NCI-H1092 (cell line): ENCODE measurements at places on chromosomes 5 and 9.

GRCh38 chr9:118961857-118962256 is 407.4 kb downstream of the BRINP1 start:
- DNase-seq: no peak

DNA sequence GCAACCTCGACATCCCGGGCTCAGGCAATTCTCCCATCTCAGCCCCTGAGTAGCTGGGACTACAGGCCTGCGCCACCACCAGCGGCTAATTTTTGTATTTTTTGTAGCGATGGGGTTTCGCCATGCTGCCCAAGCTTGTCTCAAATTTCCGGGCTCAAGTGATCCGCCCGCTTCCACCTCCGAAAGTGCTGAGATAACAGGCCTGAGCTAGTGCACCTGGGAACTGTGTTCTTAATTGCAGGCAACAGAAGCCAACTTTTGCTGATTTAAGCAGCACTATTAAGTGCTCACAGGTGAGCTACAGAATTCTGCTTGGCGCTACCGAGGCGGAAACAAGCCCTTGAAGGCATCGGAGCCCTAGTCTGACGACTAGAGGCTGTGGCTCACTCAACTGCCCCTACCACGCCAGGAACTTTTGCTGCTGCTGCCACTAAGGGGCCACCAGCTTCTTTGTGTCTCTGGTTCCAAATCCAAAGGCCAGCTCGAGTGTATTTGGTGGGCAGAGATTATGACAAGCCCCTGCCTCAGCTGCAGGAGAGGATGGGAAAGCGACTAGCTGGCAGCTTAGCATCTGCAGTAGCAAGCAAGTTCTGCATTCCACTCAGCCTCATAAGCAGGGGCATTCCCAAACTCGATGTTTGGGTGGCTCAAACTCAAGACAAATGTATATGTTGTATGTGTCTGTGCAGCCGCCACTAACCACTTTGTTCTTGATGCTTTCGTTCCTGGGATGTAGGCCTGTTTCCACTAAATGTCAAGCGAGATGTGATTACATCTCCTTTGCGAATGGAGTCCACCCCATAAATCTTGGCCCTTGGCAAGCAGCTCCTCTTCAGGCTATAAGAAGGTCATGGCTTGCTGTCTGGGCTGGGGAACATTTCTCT is 10.6 kb upstream of the HMCN2 start:
- DNase-seq: no peak

- DNase-seq: peak; percentile 37
Measured at GRCh38 chr5:74296685-74297408, 343.7 kb downstream of the ENC1 start.

DNA sequence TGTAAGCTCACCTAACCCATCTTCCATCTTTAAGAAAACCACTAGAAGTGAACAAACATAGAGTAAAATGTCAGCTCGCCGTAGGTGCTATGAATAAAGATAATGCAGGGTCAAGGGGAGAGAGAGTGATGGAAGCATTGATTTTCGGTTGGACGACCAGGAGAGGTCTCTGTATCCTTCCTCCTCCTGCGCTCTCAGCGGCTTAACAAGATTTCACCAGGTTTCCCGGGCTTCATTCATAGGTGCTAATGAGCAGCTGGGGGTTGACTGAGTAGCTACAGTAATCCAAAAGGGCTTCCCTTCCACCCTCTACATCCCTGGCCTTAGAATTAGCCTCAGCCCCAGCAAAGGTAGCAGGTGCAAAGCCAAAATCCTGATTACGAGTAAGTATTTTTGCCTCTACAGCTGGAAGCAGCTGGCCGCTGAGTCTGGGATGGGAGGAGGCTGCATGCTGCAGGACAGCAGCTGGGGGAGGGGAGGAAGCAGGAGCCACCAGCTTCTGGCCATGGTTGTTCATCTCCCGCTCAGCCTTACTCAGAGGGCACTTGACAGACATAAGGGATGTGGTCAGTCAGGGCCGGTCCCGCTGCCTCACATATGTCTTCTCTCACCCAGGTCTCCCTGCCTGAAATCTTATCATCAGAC is 112.0 kb upstream of the IL12B start:
- DNase-seq: no peak

DNA sequence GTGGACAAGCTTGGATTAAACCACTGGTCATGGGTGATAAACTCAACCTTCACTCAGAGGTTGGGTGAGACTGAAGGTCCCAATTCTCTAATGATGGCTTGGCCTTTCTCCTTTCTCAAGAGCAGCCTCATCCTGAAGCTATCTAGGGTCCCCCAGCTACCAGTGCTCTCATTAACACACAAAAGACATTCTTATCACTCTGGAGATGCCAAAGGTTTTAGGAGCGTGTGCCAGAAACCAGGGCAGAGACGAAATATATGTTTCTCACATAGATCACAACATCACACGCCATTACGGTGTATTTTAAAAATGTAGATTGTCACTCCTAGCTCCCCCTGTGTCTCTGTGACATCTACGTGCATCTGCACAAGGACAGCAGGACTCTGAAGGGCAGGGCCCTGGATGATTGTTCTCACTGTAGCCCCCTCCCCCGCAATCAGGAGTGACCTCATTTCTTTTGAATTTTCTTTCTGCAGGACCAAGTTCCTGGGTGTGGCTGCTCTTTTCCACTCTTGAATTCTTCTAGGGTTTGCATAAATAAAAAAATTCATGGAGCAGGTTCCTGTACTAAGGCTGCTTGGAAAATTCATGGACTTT is 311.3 kb downstream of the GADD45G start:
- no peak for DNase-seq

DNA sequence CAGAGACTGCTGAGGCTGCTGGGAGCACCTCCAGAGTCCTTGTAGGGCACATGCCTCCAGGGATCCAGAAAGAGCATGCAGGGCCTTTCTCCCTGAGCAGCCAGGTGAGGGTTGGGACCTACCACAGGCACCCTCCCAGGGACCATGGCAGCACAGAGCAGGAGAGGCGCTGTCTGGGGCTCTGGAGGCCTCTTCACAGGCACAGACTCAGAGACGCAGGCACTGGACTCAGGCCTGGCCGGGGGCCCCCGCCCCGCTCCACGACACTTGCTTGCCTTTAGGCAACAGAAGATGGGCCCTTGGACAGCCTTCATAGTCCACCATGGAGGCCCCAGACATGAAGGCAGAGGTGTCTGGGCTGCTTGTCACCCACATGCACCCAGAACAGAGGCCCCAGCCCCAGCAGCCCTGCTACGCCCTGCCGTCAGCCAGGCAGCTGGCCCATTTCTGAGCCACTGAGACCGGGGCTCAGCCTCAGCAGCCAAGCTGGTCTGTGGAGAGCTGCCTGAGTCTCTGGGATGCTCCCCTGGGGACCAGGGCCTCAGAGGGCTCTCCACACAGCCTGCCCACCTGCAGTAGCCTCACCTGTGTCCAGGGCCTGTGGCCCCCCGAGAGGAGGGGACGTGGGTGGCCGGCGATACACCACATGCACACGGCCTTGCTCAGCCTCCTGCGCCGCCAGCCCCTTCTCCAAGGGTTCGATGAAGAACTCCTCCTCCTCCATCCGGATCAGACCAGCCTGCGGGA is 72.8 kb downstream of the ADAMTS2 start:
- DNase-seq: no peak

DNA sequence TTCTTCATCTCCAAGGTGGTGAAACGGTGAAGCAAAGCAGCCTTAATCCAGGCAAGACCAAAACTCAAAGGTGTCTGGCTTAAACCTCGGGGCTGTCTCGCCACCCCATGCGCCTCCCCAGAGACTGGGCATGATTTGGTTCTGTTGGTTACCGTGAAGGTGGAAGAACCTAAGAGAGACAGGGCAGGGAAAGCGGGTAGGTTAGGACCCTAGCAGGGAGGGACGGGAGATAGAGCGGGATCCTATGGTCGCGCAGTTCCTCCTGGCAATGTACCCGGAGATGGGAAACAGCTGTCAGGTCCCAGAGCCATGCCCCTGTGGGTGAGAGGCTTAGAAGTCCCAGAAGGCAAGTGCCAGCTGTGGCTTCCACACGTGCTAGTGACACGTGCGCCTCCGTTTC is 418.3 kb upstream of the IRX1 start:
- no peak for DNase-seq

DNA sequence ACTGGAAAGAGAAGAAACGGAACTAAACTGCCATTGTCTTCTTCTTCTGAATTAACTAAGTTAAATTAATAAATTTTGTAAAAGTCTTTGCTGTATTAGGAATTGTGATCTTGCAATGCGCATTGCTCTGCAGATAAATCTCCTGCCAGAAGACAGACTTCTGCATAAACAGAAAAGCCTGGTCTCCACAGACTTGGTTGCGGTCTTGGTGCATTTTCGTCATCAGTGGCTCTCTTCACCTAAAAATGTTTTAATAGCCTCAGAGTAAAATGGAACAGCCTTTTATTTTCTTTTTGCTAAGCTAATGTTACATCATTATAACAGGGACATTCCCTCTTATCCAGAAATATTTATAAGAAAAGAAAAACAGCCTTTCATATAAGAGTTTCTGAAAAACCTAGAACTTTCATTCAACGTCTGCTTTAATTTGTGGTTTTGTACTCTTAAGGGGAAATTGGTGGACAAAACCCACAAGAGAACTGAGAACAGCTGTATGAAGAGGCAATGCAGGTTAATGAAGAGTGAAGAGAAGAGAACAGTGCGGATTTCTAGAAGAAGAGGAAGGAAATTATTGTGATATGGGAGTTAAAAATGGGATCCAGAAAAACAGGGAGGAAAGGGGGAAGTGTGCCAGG is 10.1 kb downstream of the IFNA5 start:
- no peak for DNase-seq

DNA sequence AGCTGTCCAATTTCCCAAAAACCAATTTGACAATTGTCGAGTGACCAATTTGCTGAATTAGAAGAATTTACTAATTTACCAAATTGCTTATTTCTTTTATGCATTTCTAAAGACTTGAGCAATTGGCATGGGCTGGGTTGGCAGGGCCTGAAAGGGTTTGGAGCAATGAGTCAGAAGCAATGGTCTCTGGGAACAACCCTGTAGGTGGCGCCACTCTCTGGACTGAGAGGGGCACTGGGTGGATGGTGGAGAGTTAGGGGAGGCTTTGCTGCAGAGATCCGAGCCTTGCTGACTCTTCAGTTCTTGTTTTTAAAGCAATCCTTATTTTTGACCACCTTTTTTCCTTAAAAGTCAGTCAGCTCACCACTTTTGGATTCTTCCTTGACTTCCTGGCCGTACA is 71.5 kb upstream of the RPS23 start:
- no peak for DNase-seq

DNA sequence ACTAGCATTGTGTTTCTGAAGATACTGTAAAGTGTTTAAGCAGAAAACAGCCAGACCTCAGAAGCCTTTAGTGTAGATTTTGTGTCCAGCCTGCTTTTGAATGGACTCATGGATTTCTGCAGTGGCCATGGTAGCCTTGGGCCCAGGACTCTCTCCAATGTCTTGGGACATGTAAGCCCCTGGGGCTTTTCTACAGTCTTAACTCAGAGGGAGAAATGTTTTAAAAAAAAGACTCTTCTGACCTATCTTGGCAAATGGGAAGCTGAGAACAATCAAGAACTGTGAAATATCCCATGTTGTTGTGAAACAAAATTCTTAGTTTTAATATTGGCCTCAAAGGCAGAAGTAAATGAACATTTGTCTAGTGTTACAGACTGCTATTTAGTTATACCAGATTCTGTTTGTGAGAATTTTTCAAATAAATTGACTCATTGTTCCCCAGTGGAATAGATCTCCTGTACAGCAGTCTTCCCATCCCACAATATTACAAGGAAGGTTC is 112.5 kb upstream of the DMAC1 start:
- DNase-seq: no peak

DNA sequence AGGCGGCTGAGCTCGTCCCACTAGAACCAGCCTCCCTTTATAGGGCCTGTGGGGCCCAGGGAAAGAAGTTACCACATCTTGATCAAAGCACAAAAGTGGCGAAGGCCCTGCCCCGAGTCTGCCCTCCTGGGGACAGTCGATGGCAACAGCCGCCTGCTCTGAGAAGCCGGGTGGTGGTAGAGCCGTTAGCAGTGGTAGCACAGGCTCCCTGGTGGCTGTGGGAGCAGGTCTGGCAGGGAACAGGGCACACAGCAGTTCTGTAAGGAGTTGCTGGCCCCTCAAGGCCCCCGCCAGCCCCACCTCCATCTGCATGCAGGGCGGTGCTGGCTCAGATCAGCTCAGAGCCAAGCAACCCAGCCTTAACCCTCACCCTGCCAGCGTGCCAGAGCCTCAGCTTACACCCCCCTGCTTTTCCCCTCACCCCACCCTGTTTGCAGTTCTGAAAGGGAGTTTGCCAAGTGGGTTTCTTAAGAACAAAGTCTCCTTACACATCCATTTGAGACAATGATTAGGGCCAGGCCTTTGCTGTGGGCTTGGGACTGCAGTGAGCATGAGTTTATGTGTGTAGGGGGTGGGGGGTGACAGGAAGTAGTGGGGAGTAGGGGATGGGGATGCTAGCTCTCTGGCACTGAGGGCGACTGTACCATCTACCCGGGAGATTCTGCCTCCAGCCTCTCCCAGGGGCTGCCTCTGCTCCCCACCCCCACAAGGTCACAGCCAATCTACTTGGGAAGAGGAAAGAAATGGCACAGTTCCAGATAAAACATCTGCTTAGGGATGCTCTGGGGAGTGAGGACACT is 11.8 kb downstream of the ACSL6 start:
- no peak for DNase-seq

DNA sequence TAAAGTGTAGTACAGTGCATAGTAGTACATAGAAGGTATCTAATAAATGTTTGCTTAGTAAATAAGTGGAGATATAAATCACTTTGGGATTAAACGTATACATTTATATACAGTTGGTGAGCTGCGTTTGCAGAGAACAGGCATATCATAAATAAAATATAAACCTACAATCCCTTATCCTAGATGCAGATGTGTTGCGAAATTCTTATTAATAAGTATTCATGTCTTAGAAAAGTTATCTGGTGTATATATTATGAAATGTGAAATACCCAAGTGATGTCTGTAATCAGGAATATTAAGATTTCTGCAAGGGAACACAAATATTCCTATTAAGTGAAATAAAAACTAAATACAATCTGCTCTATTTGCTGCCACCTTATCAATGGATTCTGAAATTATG is 8.8 kb downstream of the CCNH start:
- no peak for DNase-seq

GRCh38 chr5:175124251-175124813 is 319.6 kb downstream of the DRD1 start:
- DNase-seq: no peak

DNA sequence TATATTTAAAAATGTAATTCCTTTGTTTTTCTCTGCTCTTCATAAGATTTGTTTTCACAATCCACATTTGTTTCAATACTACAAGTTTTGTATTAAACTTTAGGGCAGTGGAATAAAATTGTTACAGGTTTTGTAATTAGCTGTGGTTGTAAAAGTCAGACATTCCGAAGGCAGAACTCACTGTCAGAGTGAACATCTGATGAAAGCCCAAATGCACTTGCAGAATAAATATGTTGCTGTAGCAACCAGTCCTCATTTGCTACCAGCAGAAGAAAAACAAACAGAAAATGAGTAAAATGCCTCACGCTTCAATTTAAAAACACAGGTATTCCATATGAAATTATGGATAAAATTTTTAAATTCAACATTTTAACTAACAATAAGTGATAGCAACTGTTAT is 740.1 kb upstream of the FAM174A start:
- DNase-seq: no peak

GRCh38 chr9:93132287-93132927 is 1.6 kb downstream of the NINJ1 start:
- DNase-seq: no peak
